A549 (cell line): ENCODE measurements at places on chromosomes 3 and 15. TPM values are rescaled to one million over a fixed set of nuclear protein-coding genes. Genes with fewer than 3 reads are reported as not detected.

The WNT5A gene
- 0.55 to 1.3 TPM (median 1.1 TPM) in 3 replicates for polyA plus RNA-seq

The SLC24A5 gene
- not detected in 3 replicates for polyA plus RNA-seq

The STAB1 gene
- 0.04 to 0.07 TPM in 2 of 3 replicates, not detected in the other for polyA plus RNA-seq

The C3orf85 gene
- polyA plus RNA-seq, result not detected in 3 replicates

The C3orf62 gene
- polyA plus RNA-seq, result 1.5 to 2.0 TPM (median 1.7 TPM) in 3 replicates

DNA sequence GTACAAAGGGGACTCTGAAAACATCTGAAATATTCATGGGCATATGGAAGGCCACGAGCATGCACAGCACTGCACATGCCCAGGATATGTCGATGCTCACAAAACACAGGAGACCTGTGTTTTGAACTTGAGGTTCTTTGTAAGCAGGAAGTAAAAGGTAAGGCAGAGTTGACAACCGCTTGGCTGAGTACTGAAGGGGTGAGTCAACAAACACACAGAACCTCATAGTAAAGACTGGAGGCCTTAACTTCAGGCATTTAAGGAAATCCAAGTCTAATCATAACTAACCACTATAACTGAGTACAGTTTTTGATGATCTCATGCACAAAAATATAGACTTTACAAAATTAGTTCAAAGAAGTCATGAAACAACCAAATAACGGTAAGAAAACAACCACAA is 80.6 kb downstream of the MYO9A start:
- no peak for DNase-seq

DNA sequence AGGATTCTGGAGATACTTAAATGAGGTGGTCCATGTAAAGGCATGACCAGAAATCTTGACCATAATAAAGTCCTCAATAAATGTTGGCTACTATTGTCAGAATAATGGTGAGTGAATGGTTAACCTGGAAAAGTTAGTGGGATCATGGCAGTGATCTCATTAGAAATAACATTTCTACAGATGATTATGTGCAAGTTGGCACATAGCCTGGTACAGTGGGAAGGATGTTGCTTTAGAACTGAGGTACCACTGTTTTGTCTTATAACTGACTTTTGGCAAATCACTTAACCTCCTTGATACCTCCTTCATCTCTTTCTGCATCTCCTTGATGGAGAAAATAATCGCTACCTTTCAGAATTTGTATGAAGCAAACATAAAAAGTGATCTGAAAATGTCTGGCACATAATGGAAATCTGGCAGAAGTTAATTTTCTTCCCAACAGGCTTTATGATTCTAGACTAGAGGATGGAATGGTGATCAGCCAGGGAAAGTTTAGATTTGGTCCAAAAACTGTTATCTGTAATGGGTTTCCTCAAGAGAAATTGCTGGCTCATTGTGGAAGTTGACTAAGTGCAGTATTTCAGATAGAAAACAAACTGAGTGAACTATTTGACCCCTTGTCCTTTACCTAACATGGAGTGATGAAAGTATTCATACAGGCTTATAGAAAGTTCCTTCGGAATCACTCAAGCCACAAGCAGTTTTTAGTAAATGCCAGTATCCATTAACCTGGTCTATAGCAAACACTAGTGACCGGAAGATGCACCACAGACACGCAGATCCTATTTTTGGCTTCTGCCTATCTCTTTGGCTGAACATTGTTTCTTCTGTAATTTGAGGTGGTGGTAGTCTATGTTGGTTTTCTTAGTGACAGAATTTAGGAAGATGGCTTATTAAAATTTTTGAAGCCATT is 449.6 kb upstream of the TGFBR2 start:
- DNase-seq, result no peak

GRCh38 chr3:189049458-189050236 is 122.1 kb upstream of the TPRG1 start:
- DNase-seq, result no peak

DNA sequence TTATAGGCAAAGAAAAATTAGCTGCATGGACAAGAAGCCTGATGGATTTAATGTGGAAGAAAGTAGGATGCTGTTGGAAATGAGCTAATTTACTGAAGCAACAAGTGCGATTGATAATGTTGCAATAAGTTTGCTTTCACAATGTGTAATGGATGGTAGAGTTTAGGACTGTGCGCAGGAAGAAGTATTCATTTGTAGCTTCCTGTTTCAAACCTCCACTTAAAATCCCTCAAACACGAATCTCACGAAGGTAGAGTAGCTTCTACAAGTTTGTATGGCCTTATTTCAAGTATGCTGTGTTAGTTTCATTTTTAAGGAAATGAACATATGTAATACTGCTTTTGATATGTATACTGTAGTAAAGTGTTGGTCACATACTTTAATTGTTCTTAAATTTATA is 42.3 kb downstream of the KCNH8 start:
- no peak for DNase-seq
